Activated naive CD8-positive, alpha-beta T cell treated with anti-CD3 and anti-CD28 coated beads for 36 hours (primary cell): ENCODE measurements at places on chromosomes 12 and 14.

DNA sequence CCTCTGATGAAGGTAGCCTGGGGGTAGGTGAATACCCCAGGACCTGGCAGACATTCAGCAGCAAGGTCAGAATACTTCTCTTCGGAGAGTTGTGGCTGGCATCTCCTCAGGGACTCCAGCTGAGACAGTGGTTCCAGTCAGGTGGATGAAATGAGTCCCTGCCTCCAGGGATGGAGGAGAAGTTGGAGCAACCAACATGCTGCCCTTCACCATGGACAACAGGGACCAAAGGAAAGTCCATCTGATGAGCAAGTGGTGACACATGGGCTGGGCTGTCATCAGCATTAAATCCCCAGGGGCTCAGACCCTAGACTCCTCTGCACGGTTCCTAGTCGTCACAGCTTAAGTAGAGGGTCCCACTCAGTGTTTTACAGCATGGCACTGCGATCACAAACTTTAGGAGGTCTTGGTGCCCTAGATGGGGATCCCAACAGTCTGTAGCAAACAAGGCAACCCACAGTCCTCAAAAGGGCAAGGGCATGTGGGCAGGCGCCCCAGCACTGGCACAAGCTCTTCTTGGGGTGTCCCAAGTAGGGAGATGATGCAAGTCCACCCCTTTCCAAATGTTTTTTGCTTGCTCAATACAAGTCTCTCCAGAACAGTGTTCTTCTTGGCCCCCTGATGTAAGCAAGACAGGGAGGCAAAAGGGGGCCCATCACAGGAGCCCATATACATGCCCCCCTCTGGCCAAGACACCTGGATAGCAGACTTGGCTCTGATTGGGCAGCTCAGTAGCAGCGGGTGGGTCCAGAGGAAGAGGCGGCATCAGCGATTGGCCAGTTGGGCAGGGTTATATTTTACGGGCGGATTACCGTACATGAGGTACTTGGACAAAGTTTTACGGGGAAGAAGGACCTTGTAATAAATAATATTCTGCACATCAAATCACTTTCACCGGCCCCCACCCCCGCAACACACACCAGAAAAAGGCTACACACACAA, 10.8 kb upstream of the CDH24 start:
- no peak for DNase-seq

DNA sequence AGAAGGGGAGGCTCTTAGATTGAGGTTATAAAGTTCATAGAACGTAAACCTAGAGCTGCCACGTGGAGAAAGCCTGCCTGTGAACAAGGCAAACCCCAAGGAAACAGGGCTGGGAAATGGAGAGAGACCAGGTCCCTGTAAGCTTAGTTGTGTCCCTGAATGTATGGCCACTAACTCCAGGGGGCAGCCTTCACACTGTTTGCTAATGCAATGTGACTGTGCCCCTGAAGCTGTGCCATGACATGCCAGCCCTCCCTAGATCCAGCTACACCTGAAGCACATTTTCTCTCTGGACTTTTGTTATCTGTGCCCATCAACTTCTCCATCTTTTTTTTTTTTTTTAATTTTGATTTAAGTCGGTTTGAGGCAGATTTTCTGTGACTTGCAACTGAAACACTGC, 60.6 kb upstream of the TMCC3 start:
- peak; percentile 6 for DNase-seq

DNA sequence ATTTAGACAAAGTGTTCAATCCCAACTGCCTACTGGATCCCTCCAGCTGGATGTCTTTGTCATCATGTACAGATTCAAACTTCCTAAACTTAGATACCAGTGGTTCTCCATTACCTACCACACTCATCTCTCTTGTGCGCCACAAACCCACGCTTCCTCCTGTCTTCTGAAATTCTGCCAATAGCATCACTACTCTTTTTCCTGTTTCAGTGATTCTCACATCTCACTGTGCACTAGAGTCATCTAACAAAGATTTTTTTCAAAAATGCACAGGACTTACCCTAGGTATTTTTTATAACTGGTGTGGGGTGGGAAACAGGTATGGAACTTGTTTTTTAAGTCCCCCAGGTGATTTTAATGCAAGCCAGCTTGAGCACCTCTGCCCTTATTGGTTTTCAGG, 5.9 kb downstream of the PSMB5 start:
- no peak for DNase-seq

DNA sequence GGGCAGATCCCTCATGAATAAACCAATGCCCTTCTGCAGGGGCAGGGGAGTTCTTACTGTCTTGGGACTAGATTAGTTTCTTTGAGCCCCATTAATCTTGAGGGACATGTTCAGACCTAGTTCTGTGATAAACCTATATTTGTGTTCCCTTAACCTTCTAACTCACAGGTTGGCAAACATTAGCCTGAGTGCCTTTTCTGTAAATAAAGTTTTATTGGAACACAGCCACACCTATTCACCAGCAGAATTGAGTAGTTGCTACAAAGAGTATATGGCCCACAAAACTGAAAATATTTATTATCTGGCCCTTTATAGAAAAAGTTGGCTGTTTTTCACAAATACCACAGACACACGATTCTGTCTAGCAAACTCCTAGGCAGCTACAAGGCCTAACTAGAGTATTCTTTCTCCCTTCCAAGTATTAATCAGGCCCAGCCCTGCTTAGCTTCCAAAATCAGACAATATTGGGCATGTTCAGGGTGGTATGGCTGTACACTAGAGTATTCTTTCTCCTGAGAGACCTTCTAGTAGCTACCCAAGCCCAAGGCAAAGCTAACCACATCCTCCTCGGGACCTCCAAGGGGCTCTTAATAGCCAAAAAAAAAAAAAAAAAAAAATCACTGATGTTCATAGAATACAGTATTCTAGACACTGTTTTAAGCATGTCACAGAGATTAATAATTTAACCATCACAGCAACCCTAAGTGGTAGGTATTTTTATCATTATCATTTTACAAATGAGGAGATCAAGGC, 199.3 kb upstream of the PWP1 start:
- DNase-seq = no peak

DNA sequence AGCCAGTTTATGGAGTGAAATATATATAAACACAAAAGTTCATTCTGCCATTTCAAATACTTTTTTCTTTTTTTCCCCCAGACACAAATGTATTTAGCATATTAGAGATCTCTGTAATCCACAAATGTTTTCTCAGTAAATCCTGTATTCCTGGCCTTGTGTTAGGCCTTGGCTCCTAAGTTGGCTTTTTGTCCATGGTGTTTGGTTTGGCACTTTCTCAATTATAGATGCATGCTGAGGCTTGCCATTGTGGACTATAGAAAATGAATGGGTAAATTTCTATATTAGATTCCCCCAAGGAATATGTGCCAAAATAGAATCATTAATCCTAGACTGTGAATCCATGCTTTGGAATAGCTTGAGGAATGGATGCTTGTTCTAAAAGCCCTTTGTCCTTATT, 17.0 kb downstream of the RIC8B start:
- DNase-seq = no peak

DNA sequence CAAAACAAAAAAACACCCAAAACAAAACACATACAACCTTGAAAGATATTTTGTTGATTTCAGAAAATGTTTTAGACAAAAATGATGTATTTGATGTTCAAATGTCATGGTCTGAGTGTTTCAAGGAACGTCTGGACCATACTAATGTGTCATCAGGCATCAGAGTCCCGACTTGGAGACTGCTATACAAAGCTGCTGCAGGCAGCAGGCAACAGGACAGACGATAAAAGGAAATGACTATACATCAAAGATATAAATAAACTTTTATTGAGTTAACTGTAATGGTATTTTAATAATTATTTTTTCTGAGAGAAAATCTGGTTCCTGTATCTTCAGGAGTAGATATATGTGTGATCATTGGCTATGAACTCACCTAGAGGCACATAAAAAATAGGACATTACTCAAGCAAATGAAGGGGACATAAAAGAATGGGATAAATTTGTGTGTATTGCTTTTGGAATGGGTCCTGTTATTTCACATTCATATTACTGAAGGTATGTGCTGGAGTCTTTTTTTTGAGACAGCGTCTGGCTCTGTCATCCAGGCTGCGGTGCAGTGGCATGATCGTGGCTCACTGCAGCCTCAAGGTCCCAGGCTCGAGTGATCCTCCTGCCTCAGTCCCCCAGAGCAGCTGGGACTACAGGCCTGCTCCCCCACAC, 87.3 kb upstream of the HECTD1 start:
- no peak for DNase-seq

DNA sequence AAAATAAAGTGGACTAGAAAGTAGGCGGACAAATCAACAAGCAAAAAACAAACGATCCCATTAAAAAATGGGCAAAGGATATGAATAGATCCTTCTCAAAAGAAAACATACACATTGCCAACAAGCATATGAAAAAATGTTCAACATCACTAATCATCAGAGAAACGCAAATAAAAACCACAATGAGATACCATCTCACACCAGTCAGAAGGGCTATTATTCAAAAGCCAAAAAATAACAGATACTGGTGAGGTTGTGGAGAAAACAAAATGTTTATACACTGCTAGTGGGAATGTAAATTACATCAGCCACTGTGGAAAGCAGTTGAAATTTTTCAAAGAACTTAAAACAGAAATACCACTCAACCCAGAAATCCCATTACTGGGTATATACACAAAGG, 70.3 kb downstream of the RPS6KA5 start:
- DNase-seq = no peak

DNA sequence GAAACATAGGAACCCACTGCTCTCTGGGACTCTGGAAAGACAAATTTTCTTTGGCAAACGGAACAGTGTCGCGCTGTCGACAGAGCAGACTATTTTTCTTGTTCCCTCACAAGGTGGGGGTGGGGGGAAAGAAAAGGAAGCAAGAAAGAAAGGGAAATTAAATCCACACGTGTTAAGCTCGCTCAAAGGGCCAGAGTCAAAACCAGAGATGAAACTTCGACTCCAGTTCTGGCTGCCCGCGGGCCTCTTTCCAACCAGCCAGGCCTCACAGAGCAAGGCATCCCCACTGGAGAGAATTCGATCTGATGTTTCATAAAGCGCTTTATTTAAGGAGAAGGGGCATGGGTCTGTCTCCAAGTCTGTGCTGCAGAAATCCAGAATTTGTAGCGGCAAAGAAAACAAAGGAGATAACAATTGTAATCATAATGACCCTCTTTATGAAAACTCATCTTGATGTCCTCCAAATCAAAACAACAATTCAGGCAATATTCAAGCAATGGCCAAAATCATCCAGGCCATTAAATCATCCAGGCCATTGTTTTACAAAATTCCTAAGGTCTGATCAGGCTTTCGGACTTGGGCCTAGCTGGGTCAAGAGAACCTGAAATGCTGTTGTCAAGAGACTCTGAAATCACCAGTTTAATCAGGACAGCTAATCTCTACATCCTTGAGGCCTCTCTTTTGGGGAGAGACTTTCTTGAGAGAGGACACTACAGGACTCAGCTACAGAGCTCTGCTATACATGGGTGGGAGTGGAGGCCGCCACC, 5.3 kb upstream of the TBX5 start:
- no peak for DNase-seq

DNA sequence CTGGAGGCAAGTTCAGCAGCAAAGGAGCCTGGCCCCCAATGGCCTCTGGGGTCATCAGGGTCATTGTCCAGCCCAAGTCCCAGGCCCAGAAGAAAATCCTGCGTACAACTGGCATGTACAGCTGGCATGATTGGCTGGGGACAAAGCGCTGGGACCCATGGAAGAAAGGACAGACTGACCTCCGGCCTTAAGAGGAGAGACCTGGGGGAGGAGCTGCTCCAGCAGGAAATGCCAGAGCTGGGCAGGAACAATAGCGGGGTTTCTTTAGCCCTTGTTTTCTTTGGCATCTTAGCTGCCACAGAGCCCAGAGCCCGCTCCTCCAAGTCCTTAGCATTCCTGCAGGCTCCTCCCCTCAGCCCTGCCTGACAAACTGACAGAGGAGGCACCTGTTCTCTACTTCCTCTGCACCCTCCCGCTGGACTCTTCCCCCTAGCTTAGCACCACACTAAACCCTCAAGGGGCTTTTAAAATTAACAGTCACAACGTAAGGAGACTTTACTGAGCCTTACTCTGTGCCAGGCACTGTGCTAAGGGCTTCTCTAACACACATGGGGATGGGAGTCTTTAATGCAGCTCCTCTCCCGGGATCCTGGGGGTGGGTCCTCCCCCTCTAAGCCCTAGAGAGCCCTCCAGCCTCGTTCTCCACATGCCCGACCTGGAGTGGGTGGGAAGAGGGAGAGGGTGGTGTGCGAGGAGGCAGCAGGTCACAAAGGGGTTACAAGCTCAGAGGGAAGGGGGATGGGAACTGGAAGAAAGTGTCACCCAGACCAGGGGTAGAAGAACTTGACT, 1.8 kb upstream of the AQP5 start:
- no peak for DNase-seq

- DNase-seq = no peak
Observed at GRCh38 chr12:131923260-131923659, 5.8 kb upstream of the PUS1 start.

DNA sequence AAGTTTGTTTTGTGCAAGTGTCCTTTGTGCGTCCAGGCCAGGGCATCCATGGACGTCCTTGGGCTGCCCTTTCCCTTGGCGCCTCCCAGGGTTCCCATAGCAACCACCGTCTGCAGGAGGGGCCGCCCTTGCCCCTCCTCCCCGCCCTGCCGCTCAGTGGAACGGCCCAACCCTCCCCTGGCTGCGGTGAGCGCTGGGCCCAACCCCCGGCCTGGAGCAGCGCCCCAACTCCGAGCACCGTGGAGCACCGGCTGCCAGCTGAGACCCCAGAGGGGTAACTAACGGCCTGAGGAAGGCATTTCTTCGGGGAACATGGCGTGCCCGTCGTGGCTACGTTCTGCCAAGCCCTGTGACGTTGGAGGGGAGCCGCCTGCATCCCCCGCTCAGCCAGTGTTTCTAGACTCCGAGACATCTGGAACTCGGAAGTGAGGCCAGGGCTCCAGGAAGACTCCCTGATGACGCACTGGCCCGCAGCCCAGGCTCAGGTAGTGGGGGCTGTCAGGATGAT, 5.3 kb upstream of the ACACB start:
- DNase-seq = peak; percentile 61

GRCh38 chr14:34018564-34019244, 67.8 kb upstream of the EGLN3 start:
- DNase-seq = no peak

- no peak for DNase-seq
Observed at GRCh38 chr12:52423661-52424500, 10.3 kb downstream of the KRT75 start.

- no peak for DNase-seq
Observed at GRCh38 chr12:58819345-58819744, 101.0 kb downstream of the LRIG3 start.

GRCh38 chr12:54546511-54546910, 2.9 kb upstream of the PDE1B start:
- DNase-seq = no peak

DNA sequence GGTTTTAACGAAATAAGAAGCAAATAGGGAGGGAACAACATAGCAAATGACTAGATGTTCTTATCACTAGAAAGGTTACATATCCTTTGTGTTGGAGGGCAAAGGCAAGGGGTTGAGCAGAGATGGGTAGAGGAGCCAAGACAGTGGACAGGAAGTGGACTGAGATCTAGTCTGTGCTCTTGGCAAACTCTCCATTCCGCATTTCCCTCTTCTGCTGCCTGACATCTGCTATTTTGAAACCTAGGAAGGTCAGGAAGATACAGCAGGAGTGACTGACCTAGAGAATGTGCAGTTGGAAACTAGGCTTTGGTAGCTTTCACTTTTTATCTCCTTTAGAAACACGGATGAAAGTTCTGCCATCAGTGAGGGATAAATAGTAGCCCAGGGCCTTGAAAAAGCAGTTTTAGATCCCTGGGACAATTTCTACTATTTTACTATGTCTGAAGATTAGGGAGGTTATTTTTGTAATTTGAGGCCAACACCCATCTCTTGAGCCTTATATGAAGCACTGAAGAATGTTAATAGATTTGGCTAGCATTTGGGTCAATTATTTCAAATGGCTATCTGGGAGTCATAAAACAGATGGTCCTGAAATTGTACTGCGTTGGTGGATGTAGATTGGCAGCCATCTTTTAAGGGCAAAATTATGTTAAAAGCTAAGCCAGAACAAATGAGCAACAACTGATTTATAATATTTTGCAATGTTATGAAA, 410.3 kb downstream of the PCNX1 start:
- DNase-seq = no peak
